ENCODE measurements at places on chromosomes 3 and 15. TPM values are rescaled to one million over a fixed set of nuclear protein-coding genes. Genes with fewer than 3 reads are reported as not detected.

Gene DLL4
- polyA plus RNA-seq, result 1.5 TPM

Gene PLCB2
- polyA plus RNA-seq, result 0.32 TPM

Gene TMEM158
- 24.7 TPM for polyA plus RNA-seq

Gene ZNF80
- not detected for polyA plus RNA-seq

Gene NPAP1
- polyA plus RNA-seq, result not detected

Gene SLC28A2
- polyA plus RNA-seq, result not detected

Gene ECT2
- 21.8 TPM for polyA plus RNA-seq

Gene RETNLB
- not detected for polyA plus RNA-seq

Gene LHFPL4
- not detected for polyA plus RNA-seq

Gene SH2D7
- 0.04 TPM for polyA plus RNA-seq

Gene FBXW12
- polyA plus RNA-seq, result not detected

Gene CAMKV
- polyA plus RNA-seq, result not detected

Gene MCCC1
- polyA plus RNA-seq, result 19.0 TPM

Gene ST3GAL6
- polyA plus RNA-seq, result 1.2 TPM

Gene SCN11A
- polyA plus RNA-seq, result 0.05 TPM

Gene FEZF2
- polyA plus RNA-seq, result not detected

Gene USP19
- 37.7 TPM for polyA plus RNA-seq

Gene GHSR
- not detected for polyA plus RNA-seq

Gene GOLGA8O
- not detected for polyA plus RNA-seq

Gene CTXN2
- not detected for polyA plus RNA-seq

Gene GRAMD1C
- 3.0 TPM for polyA plus RNA-seq

Gene IL5RA
- not detected for polyA plus RNA-seq

Gene IQCF5
- not detected for polyA plus RNA-seq

Gene THRB
- polyA plus RNA-seq, result 0.02 TPM

Gene DTX3L
- polyA plus RNA-seq, result 7.0 TPM

Gene CNTN3
- 4.4 TPM for polyA plus RNA-seq

Gene RGMA
- polyA plus RNA-seq, result 0.36 TPM

Gene SLC12A1
- not detected for polyA plus RNA-seq

Gene ERICH6
- not detected for polyA plus RNA-seq

Gene ADAMTS17
- 0.05 TPM for polyA plus RNA-seq

Gene SPINK8
- polyA plus RNA-seq, result not detected

Gene HRG
- not detected for polyA plus RNA-seq

Gene LRRC34
- polyA plus RNA-seq, result 2.3 TPM

Gene PRRT3
- polyA plus RNA-seq, result 4.2 TPM

Gene GRIP2
- not detected for polyA plus RNA-seq

Gene UROC1
- polyA plus RNA-seq, result not detected

Gene MYZAP
- not detected for polyA plus RNA-seq

Gene WDR49
- not detected for polyA plus RNA-seq

Gene UBA3
- 81.1 TPM for polyA plus RNA-seq

Gene DENND4A
- 19.1 TPM for polyA plus RNA-seq

Gene A4GNT
- polyA plus RNA-seq, result not detected

Gene ONECUT1
- not detected for polyA plus RNA-seq

Gene CPLX3
- polyA plus RNA-seq, result not detected

Gene PYGO1
- polyA plus RNA-seq, result 7.7 TPM

Gene GHRL
- polyA plus RNA-seq, result not detected

Gene CHL1
- polyA plus RNA-seq, result 0.25 TPM

Gene TASOR
- 37.6 TPM for polyA plus RNA-seq

Gene CP
- polyA plus RNA-seq, result 0.10 TPM

Gene NEK10
- 3.0 TPM for polyA plus RNA-seq

All from AG04450 (cell line).